Suppressor macrophage treated with lipopolysaccharide for 1 hour (primary cell): ENCODE measurements at places on chromosomes 7 and 10.

DNA sequence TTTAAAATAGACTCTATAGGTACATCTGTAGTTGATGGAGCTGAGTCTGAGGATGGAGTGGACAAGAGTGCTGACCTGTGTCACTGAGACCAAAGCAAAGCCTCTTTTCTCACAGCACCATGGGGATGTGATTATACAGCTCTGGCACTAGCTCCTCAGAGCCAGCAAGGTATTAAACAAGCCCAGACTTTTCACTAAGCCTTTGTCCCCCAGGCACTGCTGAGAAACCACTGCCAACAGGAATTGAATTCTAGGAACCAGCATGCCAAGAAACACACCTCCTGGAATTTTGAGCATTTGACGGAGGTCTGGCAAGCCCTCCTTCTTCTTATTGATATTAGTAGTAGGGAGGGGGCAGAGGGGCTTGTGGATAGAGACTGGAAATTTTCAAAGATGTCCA is 147.0 kb downstream of the C1GALT1 start:
- DNase-seq, result no peak

DNA sequence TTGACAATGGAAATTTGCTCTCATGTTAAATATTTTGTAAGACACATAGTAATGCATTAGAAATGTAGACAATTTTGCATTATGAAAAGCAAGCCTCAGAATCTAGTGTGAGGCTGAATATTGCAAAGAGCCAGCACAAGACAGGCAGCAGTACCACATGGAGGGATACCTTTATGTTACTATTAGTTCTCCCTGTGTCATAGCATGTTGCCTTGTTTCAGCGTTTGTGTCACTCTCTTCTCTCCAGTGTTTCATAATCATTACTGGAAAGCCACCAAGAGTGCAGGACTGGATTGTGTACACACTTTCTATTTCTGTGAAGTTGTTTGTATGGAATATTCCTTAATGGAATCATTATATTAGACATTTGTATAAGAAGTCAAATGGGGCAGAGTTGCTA is 8.5 kb downstream of the AHR start:
- DNase-seq, result no peak

- no peak for DNase-seq
These were observed 2.0 kb downstream of the CLDN4 start for GRCh38 chr7:73832806-73833205.

- DNase-seq, result no peak
These were observed 127.9 kb upstream of the NRBF2 start for GRCh38 chr10:63005246-63005645.

DNA sequence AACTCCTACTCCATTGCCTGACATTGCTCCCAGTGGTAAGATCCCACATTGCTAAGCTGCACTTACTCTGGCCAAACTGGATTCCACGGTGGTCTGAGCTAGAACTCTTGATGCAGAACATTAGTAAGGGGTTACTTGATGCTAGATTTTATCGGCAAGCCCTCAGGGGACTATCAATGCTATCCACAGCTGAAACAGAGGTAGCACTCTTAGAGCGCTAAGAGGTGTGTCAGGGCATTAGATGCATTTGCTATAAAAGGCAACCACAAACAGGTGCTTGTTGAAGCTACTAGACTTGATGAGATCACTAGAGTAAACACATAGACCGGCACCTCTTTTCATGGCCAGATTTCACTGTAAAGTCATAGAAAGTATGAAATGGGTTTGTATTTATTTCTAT is 116.3 kb downstream of the MDFIC start:
- DNase-seq, result no peak

- DNase-seq, result no peak
These were observed 2.1 kb upstream of the PALD1 start for GRCh38 chr10:70476249-70477035.

DNA sequence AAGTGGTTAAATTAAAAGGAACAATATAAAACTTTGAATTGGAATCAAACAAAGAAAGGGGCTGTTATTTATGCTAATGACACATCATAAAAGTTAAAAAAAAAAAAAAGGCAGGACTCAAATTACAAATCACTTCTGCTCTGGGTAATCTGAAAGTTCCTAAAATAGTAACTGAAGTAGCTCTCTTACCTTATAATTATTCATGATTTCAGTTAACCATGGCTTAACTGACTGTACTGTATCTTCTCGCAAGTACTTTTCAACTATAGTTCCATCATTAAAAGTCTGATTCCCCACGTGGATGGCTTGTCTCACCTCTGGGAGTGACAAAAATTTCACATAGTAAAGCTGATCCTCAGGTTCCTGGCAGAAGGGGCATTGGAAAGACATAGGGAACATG is 82.5 kb downstream of the CPVL start:
- DNase-seq, result no peak

DNA sequence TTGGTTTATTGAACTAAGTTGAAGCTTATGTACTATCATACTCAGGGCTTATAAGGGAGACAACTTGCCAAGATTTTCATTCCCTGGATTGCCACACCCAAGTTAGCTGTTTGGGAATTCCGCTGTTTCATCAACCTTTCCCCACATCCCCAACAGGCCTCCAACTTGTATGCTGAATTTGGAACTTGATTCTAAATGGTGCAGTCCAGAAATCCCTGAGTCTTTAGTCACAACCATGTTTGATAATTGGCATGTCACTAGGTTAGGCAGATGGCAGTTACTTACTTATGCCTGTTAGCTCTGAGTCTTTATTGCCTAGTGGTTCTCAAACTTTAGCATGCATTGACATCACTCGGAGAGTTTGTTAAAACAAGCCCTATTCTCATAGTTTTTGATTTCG is 135.4 kb upstream of the PRPS1L1 start:
- peak; percentile 30 for DNase-seq

DNA sequence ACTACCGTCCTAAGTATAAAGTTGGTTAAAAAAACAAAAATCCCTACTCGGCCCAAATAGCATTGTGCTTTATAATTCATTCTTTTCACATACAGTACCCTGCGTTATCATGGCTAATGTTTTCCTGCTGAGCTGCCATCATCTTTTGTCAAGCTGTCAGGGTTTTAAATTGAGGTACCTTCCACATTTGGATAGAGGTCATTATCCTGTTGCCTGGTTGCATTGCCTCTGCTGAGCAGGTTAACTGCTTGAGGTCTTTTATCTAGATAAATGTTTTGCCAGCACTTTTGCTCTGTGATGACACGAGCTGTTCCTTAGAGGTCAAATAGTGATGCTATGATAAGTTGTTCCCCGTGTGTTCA is 94.4 kb upstream of the FZD1 start:
- no peak for DNase-seq

GRCh38 chr10:19164461-19164860 is 115.9 kb downstream of the MALRD1 start:
- no peak for DNase-seq

DNA sequence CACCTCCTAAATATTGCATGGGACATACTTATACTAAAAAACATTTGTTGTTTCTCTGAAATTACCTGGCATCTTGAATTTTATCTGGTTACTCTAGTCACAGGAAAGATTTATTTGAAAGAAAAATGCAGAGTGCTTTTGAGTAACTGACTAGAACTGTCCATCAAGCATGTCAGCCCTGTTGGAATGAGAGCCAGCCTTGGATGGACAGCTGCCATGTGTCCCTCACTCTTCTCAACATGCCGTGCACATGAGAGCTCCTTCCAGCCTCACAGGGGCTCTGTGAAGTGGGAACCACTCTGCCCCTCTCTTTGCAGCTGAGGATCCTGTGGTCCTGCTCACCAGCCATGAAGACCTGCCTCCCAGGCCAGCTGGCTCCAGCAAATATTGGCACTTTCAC is 118.3 kb upstream of the SHH start:
- no peak for DNase-seq

- DNase-seq, result no peak
These were observed 13.4 kb upstream of the CRYGN start for GRCh38 chr7:151453326-151453791.

- no peak for DNase-seq
These were observed 7.9 kb downstream of the WEE2 start for GRCh38 chr7:141715794-141716689.

- no peak for DNase-seq
These were observed 115.7 kb upstream of the RET start for GRCh38 chr10:42960991-42961795.

GRCh38 chr7:47794016-47794415 is 154.2 kb downstream of the PKD1L1 start:
- DNase-seq, result no peak

GRCh38 chr7:69827558-69827957 is 229.3 kb downstream of the AUTS2 start:
- no peak for DNase-seq

GRCh38 chr10:29329420-29329819 is 40.5 kb downstream of the LYZL1 start:
- no peak for DNase-seq

DNA sequence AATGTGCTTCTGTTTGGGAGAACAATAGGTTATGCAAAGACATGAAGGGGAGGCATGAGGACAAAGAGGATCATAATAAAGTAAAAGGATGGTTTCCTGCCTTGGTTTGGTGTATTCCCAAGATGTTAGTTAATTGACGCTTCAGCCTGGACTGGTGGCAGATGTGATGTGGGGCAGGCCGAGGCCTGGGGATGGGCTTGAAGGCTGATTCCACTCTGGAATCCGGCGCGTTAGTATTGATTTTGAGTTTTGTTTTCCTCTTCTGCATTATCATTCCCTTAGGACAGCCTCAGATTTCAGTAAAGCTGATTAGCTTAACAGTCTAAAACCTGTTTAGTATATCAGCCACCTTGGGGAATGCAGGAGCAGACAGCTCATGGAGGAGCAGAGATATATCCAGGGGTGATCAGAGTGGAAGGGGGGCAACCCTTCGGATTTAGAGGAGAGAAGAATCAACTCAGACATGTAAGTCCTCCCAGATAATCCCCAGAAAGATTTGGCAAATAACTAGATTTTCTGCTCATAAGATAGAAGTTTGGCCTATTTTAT is 159.8 kb upstream of the MTPN start:
- no peak for DNase-seq

- no peak for DNase-seq
These were observed 36.6 kb upstream of the LEP start for GRCh38 chr7:128204455-128204854.

DNA sequence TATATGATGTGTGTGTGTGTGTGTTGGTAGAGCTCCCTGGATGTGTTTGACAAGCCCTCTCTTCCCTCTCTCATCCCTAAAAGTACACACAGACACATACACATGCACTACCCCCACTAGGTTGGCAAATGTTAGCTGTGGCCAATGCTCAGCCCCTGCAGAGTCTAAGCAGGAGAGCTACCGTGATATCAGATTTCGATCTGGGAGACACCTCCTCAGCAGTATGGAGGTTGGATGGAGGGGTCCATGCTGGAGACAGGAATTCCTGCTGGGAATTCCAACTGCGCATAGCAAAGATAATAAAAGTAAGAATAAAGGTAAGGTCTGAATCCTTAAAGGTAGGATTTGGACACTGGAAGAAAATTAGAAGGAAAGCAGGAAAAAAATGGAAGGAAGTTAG is 85.7 kb downstream of the C10orf90 start:
- no peak for DNase-seq

DNA sequence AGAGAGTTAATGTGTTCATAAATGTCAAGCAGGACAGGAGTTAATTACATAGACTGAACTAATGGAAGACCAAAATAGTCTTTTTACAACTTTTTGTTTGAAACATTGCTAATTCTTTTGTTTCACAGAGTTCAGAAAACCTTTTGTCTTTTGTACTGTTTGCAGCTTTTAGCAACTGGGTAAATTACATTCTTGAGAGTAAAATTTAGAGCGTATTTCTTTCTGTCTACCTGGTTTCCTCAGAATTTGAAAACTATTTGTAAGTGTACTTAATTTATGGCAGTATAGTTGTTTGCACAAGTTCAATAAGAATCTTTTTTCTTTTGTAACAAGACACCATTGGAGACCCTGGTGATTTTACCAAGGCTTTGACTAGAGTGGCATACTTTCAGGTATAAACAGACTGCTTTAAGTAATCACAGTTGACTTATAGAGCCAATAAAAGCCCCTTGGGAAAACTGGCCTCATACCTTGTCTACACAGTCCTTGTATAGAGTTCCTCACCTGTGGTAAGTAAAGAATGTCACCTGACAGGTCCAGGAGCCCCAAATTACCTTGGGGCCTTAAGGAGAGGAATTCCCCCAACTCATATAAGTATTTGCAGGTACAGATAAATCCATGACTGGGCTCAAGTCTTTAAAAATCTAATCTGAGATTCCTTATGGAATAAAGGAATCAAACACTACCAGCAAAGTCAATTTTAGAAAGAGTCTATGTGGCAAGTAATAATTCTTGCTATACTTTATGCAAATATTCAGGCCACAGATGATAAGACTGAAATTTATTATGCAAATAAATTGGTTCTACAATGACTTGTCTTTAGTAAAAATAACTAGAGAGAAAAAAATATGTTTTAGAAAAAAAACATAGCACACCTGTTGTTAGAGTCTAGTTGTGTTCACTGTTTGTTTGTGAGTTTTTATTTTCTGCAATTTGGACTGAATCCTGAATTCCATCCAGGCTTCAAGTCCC is 23.6 kb upstream of the CREB3L2 start:
- DNase-seq, result no peak

DNA sequence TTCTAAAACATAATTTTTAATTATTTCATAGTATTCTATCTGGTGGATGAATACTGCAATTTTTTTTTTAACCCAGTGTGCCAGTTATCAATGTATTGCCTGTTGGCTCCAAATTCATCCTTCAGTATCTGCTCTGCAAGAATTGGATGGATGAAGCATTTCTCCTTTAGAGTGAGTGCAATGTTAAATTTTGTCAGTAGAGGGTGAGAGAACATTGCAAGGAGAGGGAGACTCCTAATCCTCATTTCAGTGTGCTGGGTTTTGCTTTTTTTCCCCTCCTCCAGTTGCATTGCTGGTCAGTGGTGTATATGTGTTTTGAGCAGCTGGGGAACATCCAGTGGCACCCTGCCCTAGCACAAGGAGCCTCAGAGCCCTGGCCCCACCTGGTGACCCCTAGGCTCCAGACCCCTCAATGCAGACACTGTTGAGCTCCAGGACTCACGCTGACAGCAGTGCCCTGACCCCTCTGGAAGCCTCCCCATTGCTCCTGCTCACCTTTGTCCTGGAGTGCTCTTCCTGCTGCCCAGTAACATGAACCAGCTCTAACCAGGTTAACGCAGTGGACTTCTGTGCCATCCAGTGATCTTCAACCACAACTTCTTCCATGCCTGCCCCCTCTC is 199.4 kb downstream of the USP6NL start:
- no peak for DNase-seq

GRCh38 chr10:31171402-31172083 is 139.9 kb upstream of the ZNF438 start:
- DNase-seq, result no peak
